Cortex of kidney (tissue), 1 donor: ENCODE measurements at places on chromosomes 6 and 20.

DNA sequence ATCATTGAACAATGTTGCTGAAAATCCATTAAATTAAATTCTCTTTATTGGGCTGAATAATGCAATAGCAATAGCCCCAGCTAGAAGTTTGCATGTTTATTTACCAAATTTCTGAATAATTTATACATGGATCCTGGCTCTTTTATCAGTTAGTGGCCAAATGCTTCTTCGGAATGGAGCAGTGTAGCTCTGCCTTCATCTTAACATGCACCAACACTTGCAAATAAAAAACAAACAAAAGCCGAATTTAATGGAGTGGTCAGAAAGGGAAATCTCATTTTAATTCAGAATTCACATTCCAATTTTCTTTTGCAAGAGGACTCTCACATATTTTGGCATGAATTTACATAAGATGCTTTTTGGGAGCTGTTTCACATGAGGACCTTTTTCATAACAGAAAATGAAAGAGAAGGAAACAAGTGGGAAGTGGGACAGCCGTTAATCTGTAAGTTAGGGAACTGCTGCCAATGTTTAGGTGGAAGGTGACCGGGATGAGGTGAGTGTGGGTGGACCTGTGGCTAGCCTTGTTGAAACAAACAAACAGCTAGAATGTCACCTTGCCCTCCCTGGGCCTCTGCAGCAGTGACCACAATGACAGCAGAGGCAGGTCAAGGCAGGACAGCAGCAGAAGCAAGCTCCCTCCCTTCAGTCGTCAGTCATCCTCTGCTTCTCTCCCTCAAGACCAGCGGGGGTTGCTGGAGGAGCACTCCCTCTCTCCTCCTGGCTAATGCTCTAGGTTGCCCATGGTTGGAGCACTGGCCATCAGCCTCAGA is 73.2 kb downstream of the INSM1 start:
- DNase-seq: no peak

DNA sequence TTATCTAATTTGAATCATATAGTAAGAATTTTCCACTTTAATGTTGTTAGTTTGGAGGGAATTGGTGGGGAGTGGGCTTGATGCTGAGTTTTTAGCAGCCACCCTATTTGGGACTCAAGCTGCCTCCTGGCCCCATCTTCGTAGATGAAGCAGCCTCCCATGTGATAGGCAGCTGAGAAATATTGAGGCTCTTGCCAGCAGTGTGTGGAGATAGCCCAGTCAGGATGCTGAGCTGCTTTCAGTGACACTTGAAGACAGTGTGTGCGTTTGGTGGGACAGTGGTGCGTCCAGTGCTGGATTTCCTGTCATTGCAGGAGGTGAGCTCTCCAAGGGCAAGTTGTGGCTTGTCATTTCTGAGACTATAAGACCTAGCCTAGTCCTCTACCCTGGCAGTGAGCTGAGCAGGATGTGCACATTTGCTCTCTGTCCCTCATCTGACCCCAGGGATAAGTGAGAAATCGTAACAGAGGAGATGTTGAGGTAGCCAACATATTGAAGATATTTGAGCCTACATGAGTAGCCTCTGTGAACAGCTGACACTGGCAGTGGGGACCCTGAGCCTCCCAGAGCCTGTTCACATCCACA is 47.9 kb upstream of the RNF8 start:
- DNase-seq: no peak

GRCh38 chr6:39079197-39080125 is 30.9 kb downstream of the GLP1R start:
- DNase-seq: no peak

- DNase-seq: no peak
These were observed 36.6 kb downstream of the HLA-G start for GRCh38 chr6:29864037-29864810.

- DNase-seq: no peak
These were observed 36.0 kb upstream of the AKIRIN2 start for GRCh38 chr6:87738000-87738399.
